ENCODE measurements at places on chromosomes 4 and X.
A peak's percentile ranks its signal among the peaks of the same experiment; 100 is the strongest.

- DNase-seq = no peak
Measured at GRCh38 chrX:47176101-47176740, 17.4 kb upstream of the UBA1 start.

DNA sequence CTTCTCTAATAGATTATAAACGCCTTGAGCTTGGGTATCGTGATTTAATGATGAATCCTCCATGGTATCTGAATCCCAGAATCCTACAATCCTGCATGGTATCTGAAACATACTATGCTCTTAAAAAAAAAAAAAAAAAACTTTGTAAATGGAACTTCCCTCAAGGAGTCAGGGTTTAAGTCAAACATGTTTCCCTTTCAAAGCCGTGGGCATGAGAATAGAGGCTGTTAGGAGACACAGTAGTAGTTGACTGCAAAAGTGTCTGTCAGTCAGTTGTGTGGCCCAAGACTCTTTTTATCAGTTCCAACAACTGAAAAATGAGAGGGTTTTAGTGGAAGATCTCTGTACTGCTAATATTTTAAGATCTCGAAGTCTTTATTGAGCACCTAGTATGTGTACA lies 2.4 kb upstream of the HS3ST1 start:
- DNase-seq = no peak

DNA sequence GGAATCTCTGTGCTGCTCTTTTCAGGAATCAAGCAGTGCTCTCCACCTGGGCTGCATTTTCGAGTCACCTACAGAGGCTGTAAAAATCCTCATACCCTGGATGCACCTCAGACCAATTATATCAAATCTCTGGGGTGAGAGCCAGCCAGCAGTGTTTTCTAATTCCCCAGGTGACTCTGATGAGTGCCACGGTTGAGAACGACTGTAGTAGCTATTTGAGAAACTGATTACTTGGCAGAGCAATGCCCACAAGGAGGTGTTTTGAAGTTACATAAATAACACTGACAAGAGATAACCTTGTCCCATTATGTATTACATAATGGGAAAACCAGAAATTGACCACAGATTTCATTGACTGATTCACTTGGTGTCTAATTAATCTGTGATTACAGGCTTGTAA lies 46.8 kb downstream of the CLCN4 start:
- no peak for DNase-seq

- no peak for DNase-seq
Measured at GRCh38 chr4:100348473-100348872, 158.2 kb upstream of the DDIT4L start.

DNA sequence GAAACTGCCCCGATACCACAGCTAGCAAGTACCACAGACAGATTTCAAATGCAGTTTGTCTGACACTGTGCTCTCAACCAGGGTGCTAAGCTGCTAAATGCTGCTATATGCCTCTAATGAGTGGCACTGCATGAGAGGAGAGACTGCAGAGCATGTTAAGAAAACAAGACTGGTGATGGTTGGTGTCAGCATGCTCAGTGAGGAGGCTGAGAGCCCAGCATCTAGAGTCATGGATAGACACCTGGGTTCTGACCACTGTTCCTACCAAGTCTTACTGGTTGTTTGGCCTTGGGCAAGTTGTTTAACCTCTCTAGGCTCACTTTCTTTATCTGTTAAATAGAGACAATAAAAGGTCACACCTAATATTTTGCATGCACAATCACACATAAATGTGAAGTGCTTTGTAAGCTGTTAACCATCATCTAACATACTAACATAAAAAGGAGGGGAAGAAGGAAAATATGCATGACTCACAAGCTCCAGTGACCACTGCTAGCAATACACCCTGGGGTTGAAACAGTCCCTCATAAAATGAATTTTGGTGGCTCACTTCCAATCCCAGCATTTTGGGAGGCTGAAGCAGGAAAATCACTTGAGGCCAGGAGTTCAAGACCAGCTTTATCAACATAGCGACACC lies 20.7 kb downstream of the HHIP start:
- no peak for DNase-seq

- no peak for DNase-seq
Measured at GRCh38 chrX:39022106-39022505, 220.8 kb downstream of the MID1IP1 start.

DNA sequence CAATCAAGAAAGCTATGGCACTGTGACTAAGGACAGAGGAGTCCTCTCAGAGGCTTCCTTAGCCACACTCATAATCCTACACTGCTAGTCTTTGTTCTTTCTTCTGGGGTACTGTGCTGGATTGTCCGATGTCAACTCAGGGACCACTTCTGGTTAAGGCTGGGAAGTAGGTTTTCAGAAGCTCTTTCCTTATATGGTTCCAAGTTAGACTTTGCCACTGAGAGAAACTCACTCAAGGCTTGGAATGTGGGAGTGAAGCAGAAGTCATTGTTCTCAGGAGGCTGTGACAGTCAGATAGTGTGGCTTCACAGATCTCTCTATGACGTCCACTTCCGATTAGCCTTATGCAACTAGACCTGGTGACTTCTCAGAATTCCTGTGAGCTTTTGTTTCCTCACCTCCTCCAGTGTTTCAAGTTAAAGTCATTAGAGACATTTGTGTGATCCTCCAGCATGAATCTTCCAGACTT lies 317.3 kb upstream of the F9 start:
- DNase-seq = no peak

GRCh38 chr4:101217353-101218031 lies 129.8 kb downstream of the PPP3CA start:
- DNase-seq = no peak

- no peak for DNase-seq
Measured at GRCh38 chrX:45956191-45956870, 588.9 kb downstream of the ZNF674 start.

DNA sequence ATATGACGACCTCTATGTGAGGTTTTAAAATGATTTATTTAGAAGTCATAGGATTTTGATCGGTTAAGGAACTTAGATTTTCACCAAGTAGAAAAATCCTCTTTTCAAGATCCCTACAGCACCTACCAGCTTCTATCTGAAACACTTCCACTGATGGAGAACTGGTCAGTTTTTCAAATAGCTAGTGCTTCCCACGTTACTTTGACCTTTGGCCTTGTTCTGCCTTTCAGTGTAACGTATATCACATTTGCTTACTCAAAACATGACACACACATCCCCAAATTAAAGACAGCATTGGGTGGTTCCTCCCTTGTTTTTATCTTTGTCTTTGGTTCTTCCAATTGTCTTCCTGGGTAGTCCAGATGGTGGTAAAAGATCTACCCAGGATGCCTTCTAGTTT lies 6.6 kb downstream of the LNX1 start:
- no peak for DNase-seq

GRCh38 chr4:2963966-2964471 lies 648 bp downstream of the GRK4 start:
- DNase-seq = peak; percentile 30

- DNase-seq = no peak
Measured at GRCh38 chr4:139814323-139815015, 148.8 kb downstream of the MGST2 start.

- no peak for DNase-seq
Measured at GRCh38 chrX:24301060-24301459, 12.8 kb downstream of the SUPT20HL2 start.

- no peak for DNase-seq
Measured at GRCh38 chrX:136262812-136263315, 11.7 kb upstream of the MAP7D3 start.

DNA sequence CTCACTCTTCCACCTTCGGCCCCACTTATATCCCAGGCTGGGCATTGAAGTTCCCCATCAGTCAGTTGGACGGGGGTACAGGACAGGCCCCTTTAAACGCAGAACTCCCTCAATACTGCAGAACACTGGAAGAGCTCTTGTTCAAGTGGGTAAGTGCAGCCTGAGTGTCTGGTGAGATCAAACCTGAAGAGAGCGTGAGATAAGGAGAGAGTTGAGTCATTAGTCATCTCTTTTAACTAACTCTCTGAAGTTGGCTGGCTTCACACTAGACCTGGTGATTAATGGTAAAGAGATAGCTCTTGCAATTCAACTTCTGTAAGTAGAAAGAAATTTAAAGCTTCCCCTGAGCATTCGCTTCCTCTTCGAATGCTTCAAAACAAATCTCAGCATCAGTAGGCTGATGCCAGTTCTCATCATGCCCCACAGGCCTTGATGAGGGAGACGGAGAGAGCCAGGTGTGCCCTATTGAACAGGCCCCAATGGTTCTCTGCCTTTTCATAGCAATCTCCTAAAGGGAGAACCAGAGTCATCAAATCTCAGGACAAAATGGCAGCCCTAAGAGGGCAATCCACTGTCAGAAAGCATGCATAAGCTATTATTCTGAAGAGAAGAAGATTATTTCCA lies 41.0 kb upstream of the JADE1 start:
- DNase-seq = no peak

DNA sequence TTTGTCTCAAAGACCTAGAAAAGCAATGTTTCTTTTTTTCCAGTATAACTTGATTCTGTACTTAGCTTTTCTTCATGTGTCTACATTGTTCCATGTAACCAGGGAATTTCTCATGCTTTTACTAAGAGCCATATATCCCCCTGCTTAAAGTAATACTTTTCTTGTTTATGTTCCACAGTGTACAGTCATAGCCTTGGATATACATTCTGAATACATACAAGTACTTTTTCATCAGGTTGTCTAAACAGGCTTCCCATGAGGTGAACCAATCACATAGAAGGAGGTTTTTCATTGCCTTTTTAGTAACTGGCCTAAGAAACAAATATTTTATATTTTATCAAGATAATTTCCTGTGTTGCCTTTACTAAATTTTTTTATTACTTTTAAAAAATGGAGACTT lies 52.8 kb downstream of the SLC2A9 start:
- no peak for DNase-seq

- DNase-seq = no peak
Measured at GRCh38 chr4:22502895-22503814, 12.7 kb downstream of the ADGRA3 start.

GRCh38 chr4:184955636-184956035 lies 62.7 kb upstream of the HELT start:
- peak; percentile 24 for DNase-seq

- no peak for DNase-seq
Measured at GRCh38 chr4:81164623-81165416, 50.2 kb downstream of the PRKG2 start.

DNA sequence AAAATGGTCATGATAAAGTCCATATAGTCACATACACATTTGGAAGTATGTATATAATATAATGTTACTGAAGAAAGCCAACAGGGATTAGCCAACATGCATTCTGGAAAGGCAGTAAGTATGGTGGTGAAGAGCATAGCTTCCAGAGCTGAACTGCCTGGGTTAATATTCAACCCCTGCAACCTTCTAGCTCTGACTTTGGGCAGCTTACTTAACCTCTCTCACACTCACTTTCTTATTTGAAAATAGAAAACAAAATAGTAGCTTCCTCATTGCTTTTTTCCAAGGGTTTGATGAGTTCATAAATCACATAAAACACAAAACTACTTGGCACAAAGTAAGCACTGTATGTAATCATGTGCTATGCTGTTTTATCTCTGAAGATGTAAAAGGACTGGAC lies 216.4 kb downstream of the CHIC2 start:
- no peak for DNase-seq

- DNase-seq = peak; percentile 21
Measured at GRCh38 chrX:103309860-103310554, 783 bp downstream of the BEX2 start.

- peak; percentile 35 for DNase-seq
Measured at GRCh38 chrX:107429090-107429489, 20.4 kb upstream of the FRMPD3 start.

GRCh38 chrX:9749146-9749692 lies 16.4 kb downstream of the GPR143 start:
- no peak for DNase-seq

DNA sequence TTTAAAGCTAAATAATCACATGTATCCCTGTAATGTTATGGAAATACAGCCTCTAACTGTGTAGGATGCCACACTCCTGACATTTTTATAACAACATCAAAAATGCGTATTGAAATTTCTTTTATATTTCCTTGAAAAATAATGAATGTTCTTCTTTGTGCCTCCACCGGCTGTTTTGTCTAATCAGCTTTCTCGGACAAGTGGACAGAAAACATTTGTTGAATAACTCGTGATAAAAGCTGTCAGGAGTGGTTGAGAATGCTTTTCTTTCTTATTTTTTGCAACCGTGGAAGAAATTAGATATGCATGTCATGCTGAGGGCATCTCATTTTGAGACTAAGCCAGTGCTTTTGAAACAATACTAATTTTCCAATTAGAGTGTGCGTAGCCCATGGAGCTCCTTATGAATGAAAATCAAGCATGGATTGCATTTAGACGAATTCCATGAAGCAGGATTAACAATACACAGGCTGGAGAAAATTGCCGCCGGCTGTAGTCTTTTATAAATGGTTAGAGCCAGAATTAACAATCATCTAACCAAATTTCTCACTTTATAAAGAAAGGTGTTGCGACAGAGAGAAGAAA lies 614.5 kb upstream of the LCORL start:
- no peak for DNase-seq

Data from nephron progenitor cell (in vitro differentiated cells).